ENCODE measurements at places on chromosomes 1 and 21.

GRCh38 chr1:154791292-154792166 is 78.6 kb downstream of the KCNN3 start:
- H3K27me3 ChIP-seq = peaks cover 22% of the 10 kb centered on the region
- no peak overlapping the region for H3K27ac ChIP-seq
- no peaks in the 10 kb centered on the region for H3K36me3 ChIP-seq
- H3K4me3 ChIP-seq = no peak overlapping the region
- DNase-seq = peak; percentile 82

- H3K27ac ChIP-seq = no peak overlapping the region
- no peak overlapping the region for H3K4me3 ChIP-seq
- H3K4me1 ChIP-seq = peaks cover 41% of the 10 kb centered on the region
- H3K36me3 ChIP-seq = peaks cover 7% of the 10 kb centered on the region
- H3K27me3 ChIP-seq = no peaks in the 10 kb centered on the region
- DNase-seq = no peak
These were observed 1.8 kb downstream of the LPGAT1 start for GRCh38 chr1:211828584-211829342.

- no peaks in the 10 kb centered on the region for H3K4me1 ChIP-seq
- H3K4me3 ChIP-seq = no peak overlapping the region
- DNase-seq = no peak
- no peaks in the 10 kb centered on the region for H3K27me3 ChIP-seq
These were observed 161.8 kb downstream of the AMY1C start for GRCh38 chr1:103911450-103911849.

GRCh38 chr1:184033711-184034167 is 3.8 kb downstream of the COLGALT2 start:
- H3K27me3 ChIP-seq = peaks cover 38% of the 10 kb centered on the region
- DNase-seq = no peak
- no peaks in the 10 kb centered on the region for H3K4me1 ChIP-seq
- no peak overlapping the region for H3K4me3 ChIP-seq
- no peaks in the 10 kb centered on the region for H3K36me3 ChIP-seq

- H3K36me3 ChIP-seq = peaks cover 97% of the 10 kb centered on the region
- H3K4me3 ChIP-seq = no peak overlapping the region
- no peak for DNase-seq
These were observed 53.4 kb upstream of the EDN2 start for GRCh38 chr1:41537788-41538351.

DNA sequence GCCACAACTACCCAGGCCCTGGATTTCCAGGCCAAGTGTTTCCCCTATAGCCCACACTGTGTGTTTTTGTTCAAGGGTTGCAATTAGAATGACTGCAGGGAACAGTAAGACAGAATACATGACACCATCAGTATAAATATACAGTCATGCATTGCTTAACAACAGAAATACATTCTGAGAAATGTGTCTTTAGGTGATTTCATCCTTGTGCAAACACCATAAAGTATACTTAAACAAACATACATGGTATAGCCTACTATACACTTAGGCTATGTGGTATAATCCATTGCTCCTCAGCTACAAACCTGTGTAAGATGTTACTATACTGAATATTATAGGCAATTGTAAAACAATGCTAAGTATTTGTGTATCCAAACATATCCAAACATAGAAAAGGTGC is 7.5 kb upstream of the SLC44A5 start:
- H3K27ac ChIP-seq = no peak overlapping the region
- no peak for DNase-seq
- H3K27me3 ChIP-seq = peaks cover 29% of the 10 kb centered on the region

DNA sequence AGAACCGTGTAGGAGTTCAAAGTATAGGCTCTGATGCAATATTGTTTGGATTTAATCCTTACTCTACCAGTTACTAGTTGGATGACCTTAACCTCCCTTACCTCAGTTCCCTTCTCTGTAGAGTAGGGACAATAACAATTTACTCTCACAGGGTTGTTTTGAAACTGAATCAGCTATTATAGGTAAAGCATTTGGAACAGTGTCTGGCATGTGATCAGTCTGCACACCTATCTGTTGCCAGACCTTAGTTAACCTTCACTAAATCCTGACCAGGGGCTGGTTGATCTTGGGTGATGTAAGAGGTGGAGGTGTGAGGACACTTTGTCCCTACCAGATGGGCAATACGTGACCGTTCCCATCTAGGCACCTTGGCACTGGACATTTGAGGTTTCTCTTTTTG is 106.9 kb downstream of the DDX20 start:
- H3K36me3 ChIP-seq = no peaks in the 10 kb centered on the region
- H3K27ac ChIP-seq = no peak overlapping the region
- no peak overlapping the region for H3K4me3 ChIP-seq
- H3K27me3 ChIP-seq = peaks cover 8% of the 10 kb centered on the region
- DNase-seq = no peak

DNA sequence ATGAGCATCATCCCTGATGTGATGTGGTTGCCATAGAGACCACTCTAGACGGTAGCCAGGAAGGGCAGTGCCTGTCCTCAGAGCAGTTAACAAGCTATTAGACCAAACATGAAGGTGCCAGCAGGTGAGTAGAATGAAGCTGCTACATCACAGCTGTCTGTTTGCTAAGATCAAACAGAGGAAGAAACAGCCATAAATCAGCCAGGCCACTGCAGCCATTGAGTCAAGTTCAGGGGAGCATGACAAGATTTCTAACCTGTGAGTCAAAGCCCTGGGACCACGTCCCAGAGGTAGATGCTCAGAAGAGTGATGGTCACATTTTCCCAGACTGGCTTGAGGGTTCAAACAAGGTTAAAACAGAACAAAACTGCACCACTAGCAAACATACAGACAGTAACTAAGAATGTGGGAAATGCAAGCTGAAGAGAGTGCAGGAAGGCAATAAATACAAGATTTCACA is 450.6 kb upstream of the DAB1 start:
- H3K4me3 ChIP-seq = no peak overlapping the region
- H3K4me1 ChIP-seq = no peaks in the 10 kb centered on the region
- H3K27me3 ChIP-seq = peaks cover 3% of the 10 kb centered on the region
- DNase-seq = no peak
- no peak overlapping the region for H3K27ac ChIP-seq

DNA sequence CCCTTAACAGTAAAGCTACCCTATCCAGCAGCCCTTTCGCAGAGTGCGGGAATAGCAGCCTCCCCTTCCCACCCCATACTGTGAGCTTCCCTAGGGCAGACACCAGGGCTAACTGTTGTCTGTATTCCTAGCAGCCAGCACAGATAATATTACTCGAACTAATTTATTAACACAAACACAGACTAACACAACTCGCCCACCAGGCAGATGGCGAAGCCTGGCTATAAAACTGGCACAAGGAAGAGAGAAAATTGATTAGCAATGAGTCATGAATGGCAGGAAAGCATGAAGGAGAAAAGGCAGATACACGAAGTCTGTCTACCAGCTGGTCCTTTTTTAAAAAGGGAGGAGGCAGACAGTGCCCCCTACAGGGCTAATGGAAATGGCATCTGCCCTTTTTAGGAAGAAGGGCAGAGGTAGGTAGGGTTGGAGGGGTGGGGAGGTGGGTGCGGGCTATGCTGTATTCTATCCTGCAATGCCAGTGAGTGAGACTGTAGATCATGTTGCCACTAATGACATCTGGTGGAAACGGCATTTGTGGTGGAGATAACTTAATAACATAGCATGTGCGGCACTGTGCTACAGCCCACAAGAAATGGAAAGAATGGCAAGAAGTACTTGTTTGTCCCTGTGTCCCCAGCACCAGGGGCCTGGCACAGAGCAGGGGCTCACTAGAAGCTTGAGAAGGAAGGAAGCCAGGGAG is 30.6 kb upstream of the CTPS1 start:
- H3K27me3 ChIP-seq = no peaks in the 10 kb centered on the region
- peak; percentile 48 for DNase-seq
- no peak overlapping the region for H3K27ac ChIP-seq
- no peaks in the 10 kb centered on the region for H3K36me3 ChIP-seq
- H3K4me3 ChIP-seq = no peak overlapping the region

GRCh38 chr1:110049801-110050601 is 15.6 kb downstream of the STRIP1 start:
- H3K27me3 ChIP-seq = no peaks in the 10 kb centered on the region
- DNase-seq = no peak
- H3K27ac ChIP-seq = no peak overlapping the region
- H3K4me3 ChIP-seq = no peak overlapping the region
- no peaks in the 10 kb centered on the region for H3K4me1 ChIP-seq
- H3K36me3 ChIP-seq = peaks cover 97% of the 10 kb centered on the region

- no peaks in the 10 kb centered on the region for H3K27me3 ChIP-seq
- H3K27ac ChIP-seq = peak overlapping the region; percentile 25
- DNase-seq = no peak
- H3K36me3 ChIP-seq = peaks cover 48% of the 10 kb centered on the region
- H3K4me3 ChIP-seq = no peak overlapping the region
These were observed 21.6 kb downstream of the ZBTB17 start for GRCh38 chr1:15954316-15954715.

- peak overlapping the region; percentile 75 for H3K4me3 ChIP-seq
- H3K27ac ChIP-seq = peak overlapping the region; percentile 94
- peaks cover 14% of the 10 kb centered on the region for H3K36me3 ChIP-seq
- DNase-seq = peak; percentile 39
- H3K27me3 ChIP-seq = no peaks in the 10 kb centered on the region
These were observed 844 bp downstream of the ZMYM6 start for GRCh38 chr1:35030756-35031446.

DNA sequence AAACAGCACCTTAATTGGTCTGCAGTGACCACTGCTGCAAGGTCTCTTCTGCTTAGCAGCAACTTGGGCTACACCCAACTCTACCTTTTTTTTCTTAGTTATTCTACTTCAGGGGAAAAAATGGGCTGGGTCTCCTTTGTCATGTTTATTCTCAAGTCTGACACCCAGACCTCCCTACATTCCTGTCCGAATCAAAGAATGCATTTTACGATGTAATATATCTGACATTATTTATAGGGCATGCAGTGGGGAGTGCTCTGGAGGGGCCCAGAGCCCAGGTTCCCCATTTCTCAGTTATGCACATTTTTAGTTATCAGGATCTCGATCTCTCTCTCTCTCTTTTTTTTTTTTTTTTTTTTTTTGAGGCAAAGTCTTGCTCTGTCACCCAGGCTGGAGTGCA is 50.5 kb downstream of the OPTC start:
- no peak overlapping the region for H3K4me3 ChIP-seq
- no peak for DNase-seq
- no peaks in the 10 kb centered on the region for H3K4me1 ChIP-seq
- no peak overlapping the region for H3K27ac ChIP-seq
- H3K36me3 ChIP-seq = no peaks in the 10 kb centered on the region
- no peaks in the 10 kb centered on the region for H3K27me3 ChIP-seq

DNA sequence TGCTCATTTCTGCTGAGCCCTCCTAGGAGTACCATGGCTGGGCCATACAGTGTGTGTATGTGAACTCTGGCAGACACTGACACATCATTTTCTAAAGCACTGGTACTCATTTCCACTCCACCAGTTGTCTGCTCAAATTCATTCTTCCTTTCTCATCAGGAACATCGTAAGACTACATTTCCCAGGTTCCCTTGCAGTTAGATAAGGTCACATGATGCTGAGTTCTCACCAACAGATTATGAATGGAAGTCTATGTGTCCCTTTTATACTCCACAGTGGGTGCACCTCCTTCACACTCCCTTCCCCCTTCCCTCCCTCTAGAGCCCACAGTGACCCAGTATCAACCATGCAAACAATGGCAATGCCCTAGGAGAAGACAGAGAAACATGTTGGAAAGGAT is 38.3 kb upstream of the PAX7 start:
- H3K36me3 ChIP-seq = no peaks in the 10 kb centered on the region
- no peak overlapping the region for H3K4me3 ChIP-seq
- DNase-seq = no peak
- H3K27me3 ChIP-seq = peaks cover 6% of the 10 kb centered on the region

GRCh38 chr1:208248307-208248801 is 4.2 kb upstream of the PLXNA2 start:
- H3K4me1 ChIP-seq = peaks cover 17% of the 10 kb centered on the region
- H3K36me3 ChIP-seq = no peaks in the 10 kb centered on the region
- no peak for DNase-seq
- peaks cover 72% of the 10 kb centered on the region for H3K27me3 ChIP-seq

DNA sequence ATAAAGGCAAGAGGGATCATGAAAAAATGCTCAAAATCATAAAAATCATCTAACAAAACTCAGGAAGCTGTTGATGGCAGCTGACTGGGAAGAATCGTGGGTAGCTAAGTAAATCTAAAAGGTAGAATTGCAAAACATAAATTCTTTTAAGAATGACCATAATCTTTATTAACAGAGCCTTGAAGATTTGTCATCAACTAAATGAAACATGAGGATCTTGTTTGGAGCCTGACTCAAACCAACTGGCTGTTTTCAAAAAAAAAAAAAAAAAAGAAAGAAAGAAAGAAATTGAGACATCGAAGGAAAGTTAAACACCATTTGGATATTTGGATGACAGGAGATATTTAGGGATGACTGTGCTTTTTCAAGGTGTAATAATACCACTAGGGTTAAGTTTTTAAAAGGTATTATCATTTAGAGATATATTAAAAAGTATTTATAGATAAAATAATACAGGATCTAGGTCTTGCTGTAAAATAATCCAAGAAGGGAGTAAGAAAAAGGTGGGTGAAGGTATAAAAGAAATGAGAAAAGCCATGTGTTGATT is 48.6 kb downstream of the CD34 start:
- H3K27me3 ChIP-seq = no peaks in the 10 kb centered on the region
- DNase-seq = no peak
- H3K4me3 ChIP-seq = 0 out of 2 replicates have a peak overlapping the region, but pooled peaks have one; percentile 40

GRCh38 chr1:106465666-106466065 is 590.8 kb upstream of the PRMT6 start:
- no peaks in the 10 kb centered on the region for H3K36me3 ChIP-seq
- H3K4me3 ChIP-seq = no peak overlapping the region
- no peak for DNase-seq
- no peak overlapping the region for H3K27ac ChIP-seq
- no peaks in the 10 kb centered on the region for H3K27me3 ChIP-seq

- H3K27me3 ChIP-seq = peaks cover 6% of the 10 kb centered on the region
- H3K4me1 ChIP-seq = 0 out of 2 replicates have a peak, but pooled peaks cover under 1% of the 10 kb centered on the region
- H3K36me3 ChIP-seq = no peaks in the 10 kb centered on the region
- no peak overlapping the region for H3K4me3 ChIP-seq
- DNase-seq = no peak
These were observed 5.5 kb upstream of the NBPF3 start for GRCh38 chr1:21434394-21434793.

- H3K4me3 ChIP-seq = no peak overlapping the region
- H3K27me3 ChIP-seq = peaks cover 3% of the 10 kb centered on the region
- no peak overlapping the region for H3K27ac ChIP-seq
- no peaks in the 10 kb centered on the region for H3K36me3 ChIP-seq
These were observed 398.8 kb downstream of the DUSP10 start for GRCh38 chr1:221343136-221343535.
